ENCODE measurements at places on chromosomes 16 and 17.

DNA sequence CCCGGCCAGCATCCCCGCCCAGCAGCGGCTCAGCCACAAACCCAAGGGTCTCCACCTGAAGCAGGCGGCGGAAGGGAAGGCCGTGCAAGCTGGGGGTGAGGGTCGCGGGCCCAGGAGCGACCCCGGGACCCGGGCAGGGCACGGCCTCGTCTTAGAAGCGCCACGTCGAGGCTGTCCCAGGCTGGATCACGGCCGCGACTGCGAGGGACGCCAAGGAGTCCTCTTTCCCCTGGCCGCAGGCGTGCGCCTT is 538 bp upstream of the CCNF start:
- DNase-seq, result no peak

- no peak for DNase-seq
These were observed 46.9 kb downstream of the CUEDC1 start for GRCh38 chr17:57908278-57908677.

DNA sequence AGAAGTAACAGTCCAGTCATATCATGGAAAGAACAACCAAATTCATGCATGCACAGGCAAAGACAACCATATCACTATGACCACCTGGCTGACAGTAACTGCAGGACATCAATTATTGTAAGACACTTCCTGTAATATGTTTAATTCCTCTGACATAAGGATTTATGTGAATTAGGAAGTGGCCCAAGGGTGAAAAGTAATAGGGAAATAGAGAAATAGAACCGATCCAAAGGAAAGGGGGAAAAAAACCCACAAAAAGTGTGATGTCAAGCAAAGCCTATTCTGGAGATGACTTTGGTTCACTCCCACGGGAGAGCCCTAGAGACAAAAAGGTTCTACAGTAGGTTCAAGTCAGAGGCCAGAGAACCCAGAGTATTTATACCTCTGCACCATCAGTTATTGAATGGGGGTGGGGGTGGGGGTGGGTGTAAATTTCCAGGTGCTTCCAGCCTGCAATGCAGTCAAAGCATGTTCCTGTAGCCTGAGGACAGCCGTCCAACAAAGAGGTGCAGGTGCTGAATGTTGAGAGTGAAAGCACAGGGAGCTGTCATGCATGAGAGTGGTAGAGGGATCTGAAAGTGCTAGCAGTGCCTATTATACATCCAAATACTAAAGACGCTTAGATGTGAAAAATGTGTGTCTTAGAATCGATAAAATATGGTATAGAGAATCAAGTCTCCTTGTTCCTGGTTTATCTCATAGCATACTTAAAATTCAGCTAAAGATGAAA is 95.6 kb upstream of the HLF start:
- DNase-seq, result no peak

GRCh38 chr17:44069974-44070454 is 521 bp upstream of the G6PC3 start:
- no peak for DNase-seq

DNA sequence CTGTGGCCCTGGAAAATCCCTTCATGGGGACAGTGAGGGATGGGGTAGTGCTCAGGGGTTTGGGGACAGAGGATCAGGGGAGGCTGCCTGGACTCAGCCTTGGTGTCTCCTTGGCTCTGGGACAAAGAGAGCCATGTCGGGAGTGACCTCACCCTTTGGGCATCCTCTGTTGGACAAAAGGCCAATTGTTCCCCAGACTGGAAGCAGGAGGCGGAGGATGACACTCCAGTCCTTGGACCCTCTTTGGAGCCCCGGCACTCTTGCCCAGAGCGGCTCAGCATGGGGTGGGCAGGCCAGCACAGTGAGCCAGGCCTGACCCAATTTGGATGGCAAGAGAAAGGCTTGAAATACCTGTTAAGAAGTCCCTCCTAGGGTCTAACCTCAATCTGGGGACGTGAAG is 39.4 kb upstream of the PHB1 start:
- DNase-seq, result no peak

GRCh38 chr16:12303653-12304052 is 327.1 kb downstream of the SNX29 start:
- DNase-seq, result no peak

GRCh38 chr17:40139566-40140058 is 725 bp upstream of the CASC3 start:
- no peak for DNase-seq

GRCh38 chr17:31562376-31562840 is 170.9 kb downstream of the RAB11FIP4 start:
- no peak for DNase-seq

DNA sequence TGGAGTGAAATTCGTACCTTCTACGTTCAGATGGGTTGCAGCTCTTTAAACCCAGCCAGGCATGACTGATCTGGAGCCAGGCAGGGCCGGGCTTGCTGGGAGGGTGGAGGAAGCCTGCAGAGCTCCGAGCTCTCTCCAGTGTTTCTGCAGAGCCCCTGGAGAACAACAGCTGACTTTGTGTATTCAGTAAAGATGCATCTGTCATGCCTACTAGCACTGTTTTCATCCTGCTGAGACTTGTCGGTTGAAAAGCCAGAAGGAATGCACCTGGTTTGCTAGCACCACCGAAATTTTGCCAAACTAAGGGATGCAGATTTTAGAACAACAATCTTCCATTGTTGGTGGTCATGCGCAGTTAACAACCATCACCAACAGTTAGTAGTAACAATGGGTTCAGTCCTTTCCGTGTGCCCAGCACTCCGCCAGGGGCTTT is 22.4 kb upstream of the SCNN1B start:
- DNase-seq, result no peak
